NCI-H1105 (cell line): ENCODE measurements at places on chromosomes 5 and 9.

DNA sequence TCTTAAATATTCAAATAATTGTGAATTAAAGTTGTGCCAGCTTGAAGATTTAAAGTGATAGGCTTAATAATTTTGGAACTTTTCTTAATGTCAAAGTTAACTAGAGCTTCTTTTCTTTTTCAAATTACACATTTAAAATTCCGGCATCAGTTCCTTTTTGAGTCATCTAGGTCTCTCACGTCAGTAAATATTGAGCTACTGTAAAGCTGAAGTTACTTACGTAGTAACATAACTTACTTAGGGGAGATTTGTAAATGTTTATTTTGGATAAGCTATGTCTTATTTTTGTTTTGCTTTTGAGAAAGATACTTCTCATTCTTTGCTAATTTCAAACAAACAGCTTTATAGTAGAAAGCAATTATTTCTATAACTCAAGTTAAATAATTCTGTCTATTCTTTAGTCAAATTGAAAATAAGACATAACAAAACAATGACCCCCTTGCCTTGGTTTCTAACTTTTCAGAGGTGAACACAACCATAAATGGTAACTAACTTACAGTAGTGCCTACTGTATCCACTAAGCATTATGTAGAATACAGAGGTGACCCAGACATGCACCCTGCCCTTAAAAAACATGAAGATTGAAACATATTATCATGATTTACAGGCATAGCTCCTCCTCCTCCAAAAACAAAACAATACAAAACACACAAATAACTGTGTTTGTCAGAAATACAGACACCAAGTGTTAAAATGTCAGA lies 29.8 kb downstream of the CD274 start:
- DNase-seq: no peak

- no peak for DNase-seq
Measured at GRCh38 chr5:163506095-163506457, 657 bp downstream of the MAT2B start.

GRCh38 chr9:120904061-120904977 lies 22.3 kb downstream of the TRAF1 start:
- DNase-seq: no peak

DNA sequence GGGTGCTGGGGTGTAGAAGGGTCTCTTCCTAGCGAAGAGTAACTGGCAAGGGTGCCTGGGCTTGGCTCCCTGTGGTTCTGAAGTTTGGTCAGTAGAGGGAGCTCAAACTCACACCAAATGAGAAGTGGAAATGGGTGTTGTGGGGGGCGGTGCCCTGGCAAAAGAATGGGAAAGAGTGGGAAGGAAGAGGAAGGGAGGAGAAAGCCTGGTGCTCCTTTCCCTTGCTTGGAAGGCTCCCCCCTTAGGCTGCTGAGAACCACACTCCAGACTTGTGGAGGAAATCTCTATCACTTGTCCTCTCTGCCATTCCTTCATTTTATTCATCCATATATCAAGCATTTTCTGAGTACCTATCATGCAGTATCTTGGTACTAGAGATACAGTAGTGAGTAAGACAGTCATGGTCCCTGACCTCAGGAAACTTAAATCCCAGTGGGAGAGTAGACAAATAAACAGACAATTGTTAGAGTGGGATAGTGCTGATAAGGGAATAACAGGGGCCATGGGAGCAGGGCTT lies 13.0 kb downstream of the SLC4A9 start:
- peak; percentile 4 for DNase-seq

DNA sequence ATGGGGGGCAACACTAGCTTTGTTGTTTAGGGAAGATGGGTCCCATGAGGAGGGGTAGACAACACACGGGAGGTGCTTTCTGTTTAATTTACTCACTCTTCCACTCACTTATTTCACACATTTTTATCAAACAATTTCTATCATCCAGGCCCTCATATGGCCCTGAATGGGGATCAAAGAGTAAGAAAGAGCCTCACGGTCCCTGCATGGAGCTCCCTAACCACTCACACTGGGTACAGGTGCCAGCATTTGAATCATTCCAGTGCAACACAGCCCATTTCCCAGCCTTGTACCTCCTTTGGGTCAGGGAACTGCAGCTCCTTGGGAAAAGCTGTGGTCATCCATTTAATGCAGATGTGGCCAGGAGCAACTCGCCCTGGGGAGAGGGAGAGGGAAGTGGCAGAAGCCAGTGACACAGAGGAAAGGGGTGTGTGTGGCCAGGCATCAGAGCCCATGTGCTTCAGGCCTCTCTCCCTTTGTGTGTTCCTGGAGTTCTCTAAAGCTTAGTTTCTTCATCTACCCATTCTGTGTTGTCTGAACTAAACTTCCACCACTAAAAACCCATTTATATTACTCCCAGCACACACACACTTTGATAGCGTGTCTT lies 185.4 kb downstream of the PJA2 start:
- DNase-seq: no peak

- no peak for DNase-seq
Measured at GRCh38 chr9:37300620-37301019, 121.9 kb upstream of the GRHPR start.

GRCh38 chr9:26033336-26033735 lies 355.1 kb upstream of the TUSC1 start:
- DNase-seq: no peak

DNA sequence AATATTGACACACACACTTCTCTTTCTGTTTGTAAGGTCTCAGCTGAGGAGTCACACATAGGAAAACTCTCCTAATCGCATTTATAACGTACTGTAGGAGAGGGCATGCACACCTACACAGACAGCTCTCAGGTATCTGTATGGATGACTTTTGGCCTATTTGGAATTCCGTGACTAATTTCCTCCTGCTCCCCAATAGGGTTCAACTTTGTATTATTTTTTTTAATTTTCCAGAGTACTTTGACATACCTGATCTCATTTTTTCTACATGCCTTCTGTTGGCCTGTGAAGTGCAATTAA lies 195.9 kb downstream of the ARHGAP26 start:
- no peak for DNase-seq
